Esophagus muscularis mucosa (tissue), 4 donors: ENCODE measurements at places on chromosomes 3 and 15.

DNA sequence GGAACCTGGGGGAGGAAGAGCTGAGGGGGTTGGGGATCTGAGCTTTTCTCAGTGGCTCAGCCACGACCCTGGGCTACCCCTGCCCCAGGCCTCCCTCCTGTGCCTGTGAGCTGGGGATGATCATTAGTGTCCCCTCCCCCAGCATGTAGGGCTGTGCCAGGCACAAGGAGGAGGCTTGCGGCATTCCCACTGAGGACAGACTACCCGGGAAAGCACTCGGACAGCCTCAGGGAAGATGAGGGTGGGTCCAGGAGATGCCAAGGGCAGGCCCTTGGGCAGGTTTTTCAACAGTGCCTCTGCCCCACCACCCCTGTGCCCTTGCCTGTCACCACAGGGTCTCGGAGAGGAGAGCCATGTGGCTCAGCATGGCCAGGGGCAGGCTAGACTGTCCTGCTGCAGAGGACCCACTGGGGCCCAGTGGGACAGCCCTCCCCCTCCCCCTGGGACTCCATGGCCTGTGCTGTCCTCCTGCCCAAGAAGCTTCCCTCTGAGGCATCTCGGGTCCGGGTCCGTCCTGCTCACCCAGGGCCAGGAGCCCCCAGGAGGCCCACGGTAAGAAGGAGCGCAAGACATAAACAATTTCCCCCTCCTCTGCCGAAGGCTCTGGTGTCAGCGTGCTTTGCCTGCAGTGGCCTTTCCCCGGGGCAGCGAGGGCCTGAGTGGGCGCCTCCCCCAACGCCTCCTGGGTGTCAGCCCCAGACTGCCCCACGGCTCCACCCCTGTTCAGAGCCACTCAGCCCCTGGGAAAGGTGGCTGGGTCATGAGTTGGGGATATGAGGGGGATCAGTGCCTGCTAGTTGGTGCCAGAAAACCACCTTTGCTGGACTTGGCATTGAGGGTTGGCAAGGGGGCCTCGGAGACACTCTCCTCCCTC is 192.5 kb downstream of the GOLGA6L6 start:
- no peak for DNase-seq

DNA sequence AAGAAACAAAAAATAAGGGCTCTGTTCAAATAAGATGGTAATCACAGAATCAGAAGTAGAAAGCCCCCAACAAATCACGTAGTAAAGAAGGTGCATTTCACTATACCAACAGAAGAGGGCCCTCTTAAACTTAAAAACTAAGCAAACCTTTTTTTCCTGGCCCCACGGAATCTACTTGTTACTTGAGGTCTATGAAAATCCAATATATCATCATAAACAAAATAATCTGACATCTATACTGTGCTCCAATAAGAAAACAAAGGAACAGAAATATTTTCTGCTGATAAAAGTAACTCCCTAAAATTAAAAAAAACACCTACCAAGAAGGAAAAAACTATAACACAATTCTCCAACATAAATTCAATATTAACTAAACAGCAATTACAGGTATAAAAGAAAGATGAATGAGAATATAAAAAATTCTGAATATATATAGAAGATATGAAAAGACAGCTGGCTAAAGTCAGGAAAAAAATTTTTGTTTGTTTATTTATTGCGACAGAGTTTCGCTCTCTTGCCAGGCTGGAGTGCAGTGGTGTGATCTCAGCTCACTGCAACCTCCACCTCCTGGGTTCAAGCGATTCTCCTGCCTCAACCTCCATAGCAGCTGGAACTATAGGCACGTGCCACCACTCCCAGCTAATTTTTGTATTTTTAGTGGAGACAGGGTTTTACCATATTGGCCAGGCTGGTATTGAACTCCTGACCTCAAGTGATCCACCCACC is 81.8 kb downstream of the CLASP2 start:
- no peak for DNase-seq

- no peak for DNase-seq
Observed at GRCh38 chr15:92989470-92989869, 89.3 kb downstream of the CHD2 start.

GRCh38 chr3:131350506-131350905 is 31.1 kb upstream of the NUDT16 start:
- no peak for DNase-seq

DNA sequence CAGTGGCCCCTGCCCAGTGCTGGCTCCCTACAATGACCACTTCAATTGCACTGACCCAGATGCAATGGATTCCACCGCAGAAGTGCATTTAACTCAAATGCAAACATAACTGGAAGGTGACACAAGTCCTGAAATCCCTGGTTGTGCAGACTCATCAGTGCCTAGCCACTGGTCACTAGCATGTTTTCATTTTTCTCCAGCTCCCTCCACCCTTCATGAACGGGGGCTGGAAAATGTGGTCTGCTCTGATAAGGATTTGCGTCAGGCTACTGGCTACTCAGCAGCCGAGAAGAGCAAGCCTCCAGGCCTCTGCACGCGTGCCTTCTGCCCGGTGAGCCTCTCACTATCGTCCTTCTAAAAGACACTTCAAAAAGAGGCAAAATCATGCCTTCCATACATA is 27.4 kb upstream of the FURIN start:
- no peak for DNase-seq

- DNase-seq: no peak
Observed at GRCh38 chr3:89017531-89017930, 89.9 kb upstream of the EPHA3 start.

DNA sequence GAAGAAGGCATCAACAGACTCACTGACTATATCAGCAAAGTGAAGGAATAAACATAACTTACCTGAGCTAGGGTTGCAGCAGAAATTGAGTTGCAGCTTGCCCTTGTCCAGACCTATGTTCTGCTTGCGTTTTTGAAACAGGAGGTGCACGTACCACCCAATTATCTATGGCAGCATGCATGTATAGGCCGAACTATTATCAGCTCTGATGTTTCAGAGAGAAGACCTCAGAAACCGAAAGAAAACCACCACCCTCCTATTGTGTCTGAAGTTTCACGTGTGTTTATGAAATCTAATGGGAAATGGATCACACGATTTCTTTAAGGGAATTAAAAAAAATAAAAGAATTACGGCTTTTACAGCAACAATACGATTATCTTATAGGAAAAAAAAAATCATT is 17.8 kb downstream of the LMOD3 start:
- DNase-seq: no peak

GRCh38 chr15:77527164-77527778 is 105.4 kb downstream of the LINGO1 start:
- no peak for DNase-seq

DNA sequence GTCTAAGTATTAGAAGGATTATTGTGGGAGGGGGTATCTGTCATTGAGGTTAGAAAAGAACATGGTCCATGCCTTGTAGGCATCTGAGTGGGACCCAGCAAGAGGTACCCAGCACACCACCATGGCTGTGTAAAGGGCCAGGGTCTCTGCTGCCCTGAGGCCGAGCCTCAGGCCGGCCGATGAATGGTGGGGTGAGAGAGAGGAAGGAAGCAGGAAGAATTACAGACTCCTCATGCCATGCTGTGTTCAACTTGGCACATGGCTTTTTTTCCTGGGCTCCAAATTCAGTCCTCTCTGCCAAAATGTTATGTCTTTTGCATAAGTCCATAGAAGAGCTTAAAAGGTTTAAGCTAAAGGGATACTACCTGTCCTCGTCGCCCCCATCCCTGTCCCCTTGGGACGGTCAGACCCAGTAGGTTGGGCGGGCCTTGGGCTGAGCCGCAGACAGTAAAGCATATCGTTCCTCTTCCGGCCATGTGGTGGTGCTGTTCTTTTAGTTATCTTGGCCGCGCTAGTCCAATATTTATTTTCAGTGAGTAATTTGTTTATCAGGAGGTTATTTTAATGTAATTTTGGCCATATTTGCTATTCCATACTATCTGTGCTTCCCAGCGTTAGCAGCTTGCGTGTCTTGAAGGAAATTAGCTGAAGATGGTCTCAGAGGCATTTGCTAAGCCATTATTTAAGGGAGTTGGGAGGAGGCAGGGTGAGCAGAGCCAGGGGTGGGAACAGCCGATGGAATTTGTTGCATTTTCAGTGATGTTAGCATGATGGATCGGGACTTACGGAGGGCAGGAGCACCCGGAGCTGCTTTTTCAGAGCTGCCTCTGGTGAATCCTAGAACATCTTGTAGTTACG is 152.4 kb downstream of the AGBL1 start:
- no peak for DNase-seq

- DNase-seq: no peak
Observed at GRCh38 chr15:77622934-77623754, 9.6 kb downstream of the LINGO1 start.

DNA sequence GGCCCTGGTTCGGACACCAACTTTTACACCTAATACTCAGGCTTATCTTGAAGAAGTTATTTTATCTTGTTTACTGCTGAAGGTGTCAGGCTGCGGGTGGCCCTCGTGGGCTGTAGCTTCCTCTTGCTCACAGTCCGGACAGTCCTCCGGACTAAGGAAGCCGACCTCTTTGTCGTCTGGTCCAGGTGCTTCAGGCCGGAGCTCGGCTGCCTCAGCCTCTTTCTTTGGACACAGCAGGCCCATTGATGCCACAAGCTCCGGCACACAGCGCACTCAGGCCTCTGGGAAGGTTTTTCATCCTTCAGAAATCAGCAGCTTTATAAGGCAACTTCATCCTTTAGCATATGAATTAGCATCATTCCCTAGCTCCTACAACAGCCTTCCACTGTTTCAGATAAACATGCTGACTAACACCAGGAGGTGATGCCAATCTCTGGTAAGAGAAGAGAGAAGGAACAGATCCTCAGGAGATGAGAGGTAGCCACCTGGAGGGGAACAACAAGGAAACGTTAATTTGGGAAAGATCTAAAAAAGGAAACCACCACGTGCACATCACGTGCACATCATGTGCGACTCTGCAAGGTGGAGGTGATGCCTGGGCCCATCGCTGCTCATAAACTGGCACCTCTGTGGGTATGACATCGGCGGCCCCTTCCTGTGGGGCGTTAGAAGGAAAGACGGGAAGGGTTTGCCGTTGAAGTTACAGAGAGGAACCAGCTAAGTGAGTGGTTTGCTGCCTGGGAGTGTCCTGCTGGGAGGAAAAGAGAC is 4.4 kb upstream of the CHAC1 start:
- no peak for DNase-seq

DNA sequence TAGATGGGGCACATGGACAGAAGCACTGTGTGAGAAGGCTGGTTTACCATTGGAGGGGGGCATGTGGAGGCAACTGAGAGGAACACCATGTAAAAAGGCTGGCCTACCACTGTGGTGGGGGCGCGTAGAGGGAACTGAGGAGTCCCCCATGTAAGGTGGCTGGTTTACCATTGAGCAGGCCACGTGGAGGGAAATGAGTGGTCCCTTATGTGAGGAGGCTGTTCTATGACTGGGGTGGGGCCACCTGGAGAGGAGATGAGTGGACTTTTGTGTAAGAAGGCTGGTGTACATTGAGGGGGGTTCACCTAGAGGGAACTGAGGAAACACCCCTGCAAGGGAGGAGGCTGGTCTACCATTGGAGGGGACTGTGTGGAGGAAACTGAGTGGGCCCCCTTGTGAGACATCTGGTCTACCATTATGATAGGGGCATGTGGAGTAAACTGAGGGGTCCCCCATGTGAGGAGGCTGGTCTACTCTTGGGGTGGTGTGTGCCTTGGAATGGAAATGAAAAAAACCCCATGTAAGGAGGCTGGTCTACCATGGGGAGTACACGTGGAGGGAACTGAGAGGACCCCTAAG is 156.9 kb downstream of the FBLN2 start:
- DNase-seq: peak; percentile 74

DNA sequence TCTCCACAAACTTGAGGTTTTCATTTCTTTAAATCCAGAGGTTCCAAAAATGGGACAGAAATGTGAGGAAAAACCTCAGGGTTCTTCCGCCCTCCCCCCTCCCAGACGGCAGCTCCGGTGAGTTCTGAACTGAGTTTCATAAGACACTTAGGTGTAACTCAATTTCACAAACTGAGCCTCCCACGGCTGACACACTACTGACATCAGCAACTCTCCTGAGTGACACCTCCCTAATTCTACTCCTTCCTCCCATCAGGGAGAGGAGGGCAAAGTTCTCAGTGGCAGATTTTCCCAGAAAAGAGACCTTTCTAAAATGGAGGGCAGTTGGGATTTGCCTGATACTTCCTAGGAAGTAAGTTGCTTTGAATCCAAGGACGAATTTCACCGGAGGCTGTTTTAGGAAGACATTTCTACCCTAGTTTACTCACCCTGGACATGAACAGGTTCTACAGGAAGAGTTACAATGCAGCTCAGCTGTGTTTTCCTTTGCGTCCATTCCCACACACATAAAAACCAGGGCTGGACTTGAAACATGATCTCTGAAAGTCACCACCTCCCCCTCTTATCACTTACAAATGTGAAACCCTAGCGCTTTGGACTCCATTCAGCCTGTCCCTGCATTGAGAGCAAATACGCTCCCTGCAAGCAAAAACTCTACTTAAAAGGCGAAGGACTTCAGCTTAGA is 78.1 kb upstream of the LMOD3 start:
- DNase-seq: no peak

DNA sequence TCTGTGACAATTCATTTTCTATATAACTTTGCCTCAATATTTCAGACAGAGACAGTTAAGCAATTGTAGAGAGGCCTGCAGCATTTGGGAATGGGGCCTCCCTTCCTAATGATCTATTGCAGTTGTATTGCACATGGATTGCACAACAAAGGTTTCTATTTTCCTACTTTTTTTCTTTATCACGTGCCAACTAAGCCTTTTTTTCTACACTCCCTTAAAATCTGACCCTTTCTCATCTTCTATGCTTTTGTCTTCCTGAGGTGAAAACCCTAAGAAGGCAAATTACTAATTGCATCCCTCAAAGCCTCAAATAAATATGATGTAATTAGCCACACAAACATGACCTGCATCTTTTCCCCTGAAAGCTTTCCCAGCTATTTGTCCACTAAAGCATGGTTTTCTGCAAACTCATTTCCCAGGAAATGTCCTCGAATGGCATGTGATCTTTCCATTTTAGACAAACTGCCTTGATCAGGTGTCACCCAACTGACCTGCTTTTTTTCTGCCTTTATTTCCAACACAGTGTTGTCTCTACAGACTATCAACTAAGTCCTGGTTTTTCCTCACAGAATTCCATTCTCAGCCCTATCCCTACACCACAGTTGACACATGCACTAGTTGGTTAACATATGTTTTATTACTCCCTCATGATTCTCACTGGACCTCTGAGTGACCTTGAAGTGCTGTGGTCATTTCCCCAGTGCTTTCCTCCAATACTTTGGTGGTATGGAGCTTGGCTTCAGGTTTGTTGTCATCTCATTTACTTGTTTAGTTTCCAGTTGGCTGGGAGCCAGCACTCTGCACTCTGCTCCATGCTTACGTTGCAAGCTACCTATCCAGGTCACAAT is 31.9 kb upstream of the TSC22D2 start:
- DNase-seq: no peak

DNA sequence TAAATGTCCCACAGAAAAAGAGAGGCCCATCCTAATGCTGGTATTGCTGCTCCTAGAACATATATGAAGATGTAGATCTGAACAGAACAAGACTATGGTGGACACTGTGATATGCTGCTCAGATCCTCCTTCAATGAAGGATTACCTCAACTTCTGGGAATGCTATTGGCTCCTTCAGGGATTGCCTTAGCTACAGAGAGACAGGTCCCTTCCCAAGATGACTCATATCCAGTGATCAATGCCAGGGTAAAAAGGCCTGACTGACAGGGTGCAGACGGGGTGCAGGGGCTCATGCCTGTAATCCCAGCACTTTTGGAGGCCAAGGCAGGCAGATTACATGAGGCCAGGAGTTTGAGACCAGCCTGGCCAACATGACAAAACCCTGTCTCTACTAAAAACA is 20.5 kb upstream of the STAG1 start:
- no peak for DNase-seq
